ENCODE measurements at places on chromosomes 7 and 10. TPM values are rescaled to one million over a fixed set of nuclear protein-coding genes. Genes with fewer than 3 reads are reported as not detected.

DNA sequence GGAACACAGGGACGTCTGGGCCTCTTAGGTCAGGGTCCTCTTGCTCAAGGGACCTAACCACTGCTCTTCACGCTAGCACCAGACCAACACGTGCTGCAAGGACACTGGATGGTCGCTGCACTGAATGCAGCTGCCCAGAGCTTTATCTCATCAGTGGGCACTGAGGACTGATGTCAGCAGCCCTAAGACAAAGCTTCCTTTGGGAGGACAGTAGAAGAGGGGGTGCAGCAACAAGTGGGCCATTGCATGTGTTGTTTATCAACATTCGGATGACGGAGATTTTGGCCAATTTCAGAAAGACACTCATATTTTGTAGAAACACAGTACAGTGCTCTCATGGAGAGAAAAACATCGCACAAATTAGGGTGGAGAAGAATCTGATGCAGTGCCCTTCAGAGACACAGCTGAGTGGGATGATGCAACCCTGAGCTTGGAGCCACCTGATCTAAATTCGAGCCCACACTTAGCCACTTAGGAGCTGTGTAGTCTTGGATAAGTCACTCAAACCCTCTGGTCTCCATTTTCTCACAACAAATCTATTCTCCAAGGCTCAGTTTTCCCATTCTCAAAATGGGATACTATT, 1.7 kb downstream of the OPALIN start:
- no peak for DNase-seq

JAZF1 gene
- 25.4 TPM for polyA plus RNA-seq

DNA sequence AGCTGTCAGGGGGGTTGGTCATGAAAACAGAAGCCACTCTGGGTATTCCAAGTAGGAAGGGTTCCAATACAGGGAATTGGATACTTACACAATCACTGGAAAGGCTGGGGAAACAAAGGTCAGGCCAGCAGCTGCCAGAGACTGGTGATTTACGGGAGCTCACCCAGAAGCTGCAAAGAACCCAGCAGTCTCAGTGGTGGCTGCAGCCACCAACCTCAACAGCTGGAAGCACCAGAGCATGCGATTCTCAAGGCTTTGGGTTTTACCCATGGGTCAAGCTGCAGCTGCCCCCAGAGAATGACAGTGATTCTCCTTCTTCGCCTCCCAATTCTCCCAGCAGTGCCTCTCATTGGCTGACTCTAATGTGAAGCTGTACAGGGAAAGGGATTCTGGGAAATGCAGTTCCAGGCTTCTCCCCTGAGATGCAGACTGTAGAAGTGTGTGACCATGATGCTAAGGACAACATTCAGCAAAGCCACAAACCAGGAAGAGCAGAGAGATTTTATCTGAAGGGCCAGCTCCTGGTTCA, 107.2 kb upstream of the TCF7L2 start:
- DNase-seq, result no peak

CLDN15 gene
- 2.0 TPM for polyA plus RNA-seq

CPN1 gene
- polyA plus RNA-seq, result not detected

DNA sequence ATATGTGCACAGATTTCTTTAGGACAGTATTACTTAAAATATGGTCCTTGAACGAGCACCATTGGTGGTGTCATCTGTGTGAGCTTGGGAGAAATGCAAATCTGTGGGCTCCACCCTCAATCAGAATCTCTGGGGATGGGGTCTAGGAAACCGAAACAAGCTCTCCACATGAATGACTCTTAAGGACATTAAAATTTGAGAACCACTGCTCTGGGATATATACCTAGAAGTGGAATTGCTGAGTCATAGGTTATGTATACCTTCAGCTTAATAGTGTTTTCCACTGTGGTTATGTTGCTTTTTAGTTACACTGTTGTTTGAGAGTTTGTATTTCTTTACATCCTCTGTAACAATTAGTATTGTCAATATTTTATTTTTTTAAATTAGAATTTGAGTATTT, 24.0 kb downstream of the ZNRF2 start:
- DNase-seq, result no peak

AGAP9 gene
- 0.12 TPM for polyA plus RNA-seq

DNA sequence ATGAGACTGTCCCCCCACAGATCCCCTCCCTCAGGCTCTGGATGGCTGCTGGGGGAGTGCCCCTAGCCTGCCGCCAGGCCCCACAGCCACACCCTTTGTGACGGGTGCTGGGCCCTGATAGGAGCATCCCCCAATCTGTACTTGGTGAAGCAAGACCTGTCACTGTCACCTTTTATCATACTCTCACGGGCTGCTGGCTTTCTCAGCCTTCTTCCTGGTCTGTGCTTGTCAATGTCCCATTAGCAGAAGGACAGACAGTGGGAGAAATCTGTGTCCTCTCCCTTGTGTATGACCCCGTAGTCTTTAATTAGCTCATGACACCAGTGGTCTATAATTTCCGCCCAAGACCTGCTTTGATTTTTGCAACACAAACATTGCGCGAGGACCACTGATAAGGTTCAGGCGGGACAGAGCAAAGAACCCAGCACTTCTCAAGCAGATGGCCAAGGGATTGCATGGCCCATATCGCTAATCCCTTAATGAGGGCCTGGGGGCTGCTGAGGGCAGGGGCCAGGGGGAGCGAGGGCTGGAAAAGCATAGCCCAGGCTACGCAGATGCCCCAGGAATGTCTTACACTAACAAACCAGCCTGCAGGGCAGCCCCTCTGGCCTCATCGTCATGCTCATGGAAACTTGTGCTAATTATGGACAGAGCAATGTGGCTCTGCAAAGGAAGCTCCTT, 127.8 kb downstream of the PTPN20 start:
- no peak for DNase-seq

- DNase-seq, result no peak
Measured at GRCh38 chr10:71382757-71383156, 14.0 kb upstream of the CDH23 start.

DNA sequence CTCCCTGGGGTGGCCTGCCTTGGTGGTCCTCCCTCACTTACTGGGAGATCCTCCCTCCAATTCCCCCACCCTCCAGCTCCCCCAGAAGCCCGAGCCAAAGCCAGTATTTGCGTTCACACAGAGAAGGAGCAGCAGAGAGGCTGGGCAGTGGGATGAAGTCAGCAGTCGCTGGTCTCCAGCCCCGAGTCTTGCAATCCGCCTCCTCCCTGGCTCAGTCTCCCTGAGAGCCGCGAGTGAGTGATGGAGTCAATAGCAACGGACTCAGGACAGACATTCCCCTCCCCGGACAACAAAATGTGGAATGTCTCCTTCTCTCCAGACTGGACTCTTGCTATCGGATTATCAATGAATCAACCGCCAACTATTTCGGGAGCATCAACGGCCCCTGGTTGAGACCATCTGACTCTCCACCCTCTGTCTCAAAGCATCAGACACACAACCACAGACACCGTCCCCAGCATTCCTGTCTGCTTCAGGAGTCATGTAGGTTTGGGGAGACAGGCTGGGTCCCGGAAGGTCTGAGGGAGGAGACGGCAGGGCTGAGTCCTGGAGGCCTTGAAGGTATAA, 178.4 kb downstream of the SH3PXD2A start:
- DNase-seq, result no peak

SKIDA1 gene
- polyA plus RNA-seq, result not detected

DNA sequence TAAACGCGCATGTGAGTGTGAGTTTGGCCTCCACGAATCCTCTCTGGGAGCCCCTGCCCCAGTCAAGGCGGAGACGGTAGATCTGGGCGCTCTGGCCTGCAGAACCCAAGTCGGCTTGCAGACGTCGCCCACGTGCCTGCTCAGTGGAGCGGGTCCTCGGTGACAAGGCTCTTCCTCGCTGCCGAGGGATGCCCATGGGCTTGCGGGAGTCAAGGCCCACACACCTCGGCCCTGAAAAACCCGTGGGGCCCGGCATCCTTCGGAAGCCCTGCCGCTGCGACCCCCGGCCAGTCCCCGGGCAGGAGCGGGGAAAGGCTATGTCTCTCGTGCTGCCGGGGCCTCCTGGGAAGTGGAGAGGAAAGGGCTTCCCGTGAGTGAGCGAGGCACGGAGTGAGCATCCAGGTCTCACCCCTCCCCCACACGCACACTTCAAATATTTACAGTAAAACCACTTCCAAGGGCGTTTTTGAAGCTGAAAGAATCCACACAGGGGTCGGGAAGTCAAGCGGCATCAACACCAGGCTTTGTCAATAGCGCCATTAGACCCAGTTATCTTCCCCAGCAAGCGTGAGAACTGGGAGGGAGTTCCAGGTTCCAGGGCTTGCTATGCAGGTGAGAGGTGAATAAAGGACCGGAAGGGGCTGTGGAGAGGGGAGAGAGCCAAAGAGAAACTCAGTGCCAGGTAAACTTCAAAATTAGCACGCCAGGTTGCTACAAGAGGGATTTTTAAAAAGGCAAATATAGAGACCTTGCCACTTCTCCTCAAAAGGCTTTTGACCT, 1.1 kb upstream of the MNX1 start:
- DNase-seq, result no peak

DNA sequence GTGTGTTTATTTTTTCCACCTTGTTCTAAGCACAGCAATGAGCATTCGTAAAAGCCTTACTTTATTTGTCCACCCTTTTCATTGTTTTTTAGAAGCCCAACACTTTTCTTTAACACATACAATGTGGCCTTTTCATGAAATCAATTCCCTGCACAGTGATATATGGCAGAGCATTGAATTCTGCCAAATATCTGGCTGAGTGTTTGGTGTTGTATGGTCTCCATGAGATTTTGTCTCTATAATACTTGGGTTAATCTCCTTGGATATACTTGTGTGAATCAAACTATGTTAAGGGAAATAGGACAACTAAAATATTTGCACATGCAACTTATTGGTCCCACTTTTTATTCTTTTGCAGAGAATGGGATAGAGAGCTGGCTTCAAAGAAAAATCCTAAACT, 28.9 kb downstream of the CFTR start:
- no peak for DNase-seq

DNA sequence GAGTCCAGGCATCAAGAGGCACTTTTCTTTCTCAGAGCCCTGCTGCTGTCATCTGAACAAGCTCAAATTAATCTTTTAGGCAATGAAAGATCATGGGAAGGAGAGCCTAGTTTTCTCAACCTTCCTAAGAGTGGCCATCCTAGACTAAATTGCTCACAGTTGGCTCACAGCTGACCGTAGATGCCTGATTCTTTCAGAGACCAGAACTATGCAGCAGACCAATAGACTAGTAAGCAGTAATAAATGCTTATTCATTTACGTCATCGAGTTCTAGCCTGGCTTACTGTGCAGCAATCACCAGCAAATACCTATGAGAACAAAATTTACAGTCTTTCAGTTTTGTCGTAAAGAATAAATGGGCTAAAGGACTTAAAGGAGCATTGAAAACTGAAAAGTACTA, 602.9 kb upstream of the GHITM start:
- no peak for DNase-seq

MUC3A gene
- polyA plus RNA-seq, result not detected

SNX13 gene
- polyA plus RNA-seq, result 23.7 TPM

GRCh38 chr7:128811631-128812430, 18.4 kb upstream of the FLNC start:
- no peak for DNase-seq

DNA sequence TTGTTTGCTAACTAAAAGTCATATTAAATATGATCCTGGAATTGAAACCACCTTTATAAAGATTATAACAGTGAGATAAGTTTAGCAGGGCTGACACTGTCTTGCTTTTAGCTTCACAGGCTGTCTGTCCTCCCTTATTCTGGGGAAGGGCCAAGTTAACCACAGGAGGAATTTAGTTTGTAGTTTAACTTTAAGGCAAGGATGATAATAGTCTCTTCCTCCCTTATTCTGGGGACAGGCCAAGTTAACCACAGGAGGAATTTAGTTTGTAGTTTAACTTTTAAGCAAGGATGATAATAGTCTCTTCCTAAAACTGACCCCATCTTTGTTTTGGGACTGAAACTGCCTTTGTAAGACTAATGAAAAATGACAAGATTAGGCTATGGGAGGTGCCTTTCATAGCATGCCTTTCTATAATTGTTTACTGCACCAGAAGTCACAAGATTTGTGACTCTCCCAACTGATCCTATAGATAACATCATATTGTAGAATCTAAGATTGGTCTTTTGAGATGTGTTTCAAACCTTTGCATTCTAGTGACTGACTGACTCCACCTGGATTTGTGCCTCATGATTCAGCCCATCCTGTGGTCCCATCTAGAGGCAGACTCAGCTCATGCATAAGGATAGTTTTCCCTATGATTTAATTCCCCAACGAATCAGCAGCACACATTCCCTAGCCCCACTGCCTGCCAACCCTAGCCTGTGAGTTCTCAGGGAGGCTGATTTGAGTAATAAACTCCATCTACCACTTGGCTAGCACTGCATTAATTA, 212.0 kb downstream of the MAGI2 start:
- no peak for DNase-seq

GRCh38 chr10:21978191-21978862, 25.2 kb downstream of the DNAJC1 start:
- no peak for DNase-seq

DNA sequence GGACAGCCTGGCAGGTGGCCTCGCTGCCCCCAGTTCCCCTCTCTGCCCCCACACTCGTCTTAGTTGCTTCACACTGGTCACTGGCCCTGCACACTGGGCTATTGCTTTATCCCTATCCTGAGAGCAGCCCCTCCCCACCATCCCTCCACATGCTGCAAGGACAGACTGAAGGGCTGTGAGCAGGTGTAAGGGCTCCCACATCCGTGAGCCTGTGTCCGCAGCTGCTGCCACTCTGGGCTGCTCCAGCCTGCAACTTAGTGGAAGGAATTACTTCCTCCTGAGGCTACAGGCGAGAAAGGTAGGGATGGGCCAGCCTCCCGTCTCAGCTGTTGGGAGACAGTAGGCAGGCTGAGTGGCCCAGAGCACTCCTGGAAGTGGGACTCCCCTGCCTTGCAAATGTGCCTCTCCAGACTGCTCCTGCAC, 3.8 kb downstream of the RARRES2 start:
- no peak for DNase-seq

PIK3AP1 gene
- polyA plus RNA-seq, result 170 TPM

SPDYE2 gene
- polyA plus RNA-seq, result 0.55 TPM

DNA sequence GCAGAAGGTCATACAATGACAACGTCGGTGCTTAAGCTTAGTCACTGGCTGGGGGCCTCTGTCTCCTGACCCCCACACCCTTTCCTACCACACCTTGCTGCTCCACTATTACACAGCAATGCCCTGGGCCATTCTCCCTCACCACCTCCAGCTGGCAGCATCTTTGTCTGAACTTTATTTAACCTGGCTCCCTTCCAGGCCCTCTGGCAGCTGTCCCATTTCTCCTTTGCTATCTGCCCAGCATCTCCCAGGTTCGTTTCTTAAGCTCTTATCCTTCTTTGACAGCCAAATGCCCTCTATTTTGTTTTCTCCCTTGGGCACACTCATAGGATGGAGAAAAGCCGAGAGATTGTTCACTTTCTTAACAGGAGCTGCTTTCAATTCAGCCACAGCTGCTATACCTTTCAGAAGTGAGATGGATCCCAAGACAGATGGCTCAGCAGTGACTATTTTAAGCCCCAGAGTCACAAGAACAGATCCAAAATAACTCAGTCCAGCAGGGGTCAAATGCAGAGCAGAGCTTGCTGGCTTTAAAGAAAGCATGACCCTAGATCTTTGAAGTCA, 1277.1 kb upstream of the AUTS2 start:
- no peak for DNase-seq

GRCh38 chr7:91212582-91212981, 51.7 kb upstream of the FZD1 start:
- DNase-seq, result no peak

Data from naive B cell (primary cell).